ENCODE measurements at places on chromosomes 6 and 20.

- no peak for DNase-seq
These were observed 50.2 kb downstream of the RREB1 start for GRCh38 chr6:7157752-7158616.

GRCh38 chr20:2907519-2907918, 34.2 kb downstream of the PTPRA start:
- no peak for DNase-seq

GRCh38 chr6:138844192-138844591, 48.3 kb downstream of the ECT2L start:
- DNase-seq, result no peak

GRCh38 chr6:51028276-51028675, 209.6 kb downstream of the TFAP2B start:
- no peak for DNase-seq

DNA sequence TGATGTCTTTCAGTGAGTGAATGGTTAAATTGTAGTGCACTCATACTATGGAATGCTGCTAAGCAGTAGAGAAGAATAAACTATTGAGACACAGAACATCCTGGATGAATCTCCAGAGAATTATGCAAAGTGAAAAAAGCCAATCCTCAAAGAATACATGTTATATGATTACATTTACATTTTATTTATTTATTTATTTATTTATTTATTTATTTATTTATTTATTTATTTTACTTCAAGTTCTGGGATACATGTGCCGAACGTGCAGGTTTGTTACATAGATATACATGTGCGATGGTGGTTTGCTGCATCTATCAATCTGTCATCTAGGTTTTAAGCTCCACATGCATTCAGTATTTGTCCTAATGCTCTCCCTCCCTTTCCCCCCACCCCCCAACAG, 175.8 kb upstream of the VGLL2 start:
- DNase-seq, result no peak

DNA sequence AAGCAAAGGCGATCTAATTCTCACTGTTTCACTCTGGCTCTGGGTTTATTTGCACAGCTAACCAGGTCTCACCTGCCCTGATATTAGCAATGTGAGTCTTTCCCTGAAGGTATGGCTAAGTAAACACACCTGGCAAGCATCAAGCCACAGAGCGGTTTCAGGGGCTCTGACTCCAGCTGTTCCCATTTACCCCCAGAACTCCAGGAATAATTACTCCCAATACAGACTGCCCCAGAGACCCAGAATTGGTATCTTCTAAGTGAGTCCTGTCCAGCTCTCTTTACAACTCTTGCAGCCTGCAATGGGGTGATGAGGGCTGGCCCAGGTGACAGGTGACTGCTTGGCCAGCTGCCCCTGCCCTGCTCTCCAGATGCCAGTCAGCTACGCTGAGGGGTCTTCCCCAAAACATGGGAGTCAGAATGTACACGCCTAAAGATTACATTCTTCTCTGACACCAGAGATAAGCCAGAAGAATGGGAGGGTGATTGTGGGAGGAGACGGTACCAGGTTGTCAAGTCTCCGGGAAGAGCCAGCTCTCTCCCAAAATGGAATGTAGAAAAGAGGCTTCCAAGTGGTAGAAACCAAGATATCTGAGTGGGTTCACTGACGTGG, 4.9 kb upstream of the LRRN4 start:
- DNase-seq, result no peak

DNA sequence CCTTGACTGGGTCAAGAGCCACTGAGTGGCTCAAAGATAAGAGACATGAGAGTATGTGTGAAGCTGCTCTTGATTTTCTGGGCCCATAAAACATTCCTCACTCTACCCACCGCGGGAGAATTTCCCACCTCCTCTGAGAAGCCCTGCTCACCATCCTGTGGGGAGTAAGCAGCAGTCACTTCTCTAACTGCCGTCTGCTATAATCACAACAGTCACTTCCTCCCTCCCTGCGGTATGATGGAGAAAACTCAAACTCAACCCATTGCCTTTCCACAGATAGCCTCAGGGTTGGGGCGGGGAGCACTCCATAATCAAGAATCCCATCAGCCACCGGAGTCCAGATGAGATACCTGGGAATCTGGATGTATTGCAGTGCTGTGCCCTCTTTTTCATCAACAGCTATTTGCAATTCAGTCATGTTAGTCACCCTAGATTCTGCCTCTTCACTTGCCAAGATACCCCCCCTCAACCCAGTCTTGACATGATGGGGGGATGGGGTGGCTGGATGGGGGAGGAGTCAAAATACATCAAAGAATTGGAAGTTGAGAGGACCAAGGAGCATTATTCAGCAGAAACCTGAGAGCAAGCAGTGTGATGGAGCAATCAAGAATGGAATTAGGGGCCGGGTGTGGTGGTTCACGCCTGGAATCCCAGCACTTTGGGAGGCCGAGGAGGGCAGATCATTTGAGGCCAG, 5.1 kb downstream of the MOCS1 start:
- DNase-seq, result no peak

DNA sequence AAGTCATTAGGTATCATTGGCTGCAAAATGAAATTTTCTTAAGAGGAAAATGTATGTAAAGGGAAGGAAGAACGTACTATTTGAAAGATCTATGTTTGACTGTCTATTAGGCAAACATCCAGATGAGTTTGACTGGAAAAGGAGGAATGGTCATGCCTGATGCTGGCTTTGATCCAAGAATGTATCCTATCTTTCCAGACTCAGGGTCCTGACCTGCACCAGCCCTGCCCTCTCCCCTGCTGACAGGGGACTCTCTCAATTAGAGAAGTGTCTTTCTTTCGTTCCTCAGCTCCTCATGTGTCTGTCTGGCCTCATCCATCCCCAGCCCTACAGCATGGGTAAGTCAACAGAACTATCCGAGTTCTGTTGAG, 21.9 kb upstream of the SH3BGRL2 start:
- no peak for DNase-seq

GRCh38 chr6:169851641-169852503, 100.5 kb downstream of the ERMARD start:
- DNase-seq, result no peak

DNA sequence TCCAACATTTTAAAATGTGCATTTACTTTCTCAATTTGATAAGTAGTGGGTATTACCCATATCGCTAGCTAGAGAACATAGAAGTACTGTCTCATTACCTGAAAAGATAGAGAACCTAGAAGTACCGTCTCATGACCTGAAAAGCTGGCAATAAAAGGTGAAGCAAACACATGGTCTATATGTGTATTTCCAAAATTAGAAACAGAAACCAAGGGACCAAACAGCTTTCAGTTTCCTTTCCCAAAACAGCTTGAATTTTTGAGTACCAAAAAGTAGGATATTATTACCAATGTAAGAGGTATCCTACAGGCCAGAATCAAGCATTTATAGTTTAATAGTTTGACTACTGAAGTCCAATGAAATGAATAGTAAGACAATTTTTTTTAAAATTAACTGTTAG, 77.2 kb downstream of the KIF13A start:
- DNase-seq, result no peak

DNA sequence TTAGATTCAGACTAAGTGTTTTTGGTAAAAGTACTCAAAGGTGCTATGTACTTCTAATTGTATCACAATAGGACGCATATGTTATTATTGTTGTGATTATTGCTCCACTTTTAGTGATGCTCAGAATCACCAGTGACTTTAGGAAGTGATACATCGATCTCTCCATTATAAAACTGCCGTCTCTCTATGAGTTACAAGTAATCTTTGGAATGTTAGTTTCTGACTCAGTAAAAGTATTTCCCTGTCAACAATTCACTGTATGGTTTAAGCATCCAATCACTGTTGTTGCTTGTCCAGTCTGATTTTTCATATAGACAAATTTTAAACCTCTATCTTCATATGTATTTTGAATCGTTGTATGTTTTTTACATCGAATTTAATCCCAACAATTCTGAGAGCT, 9.4 kb downstream of the DCBLD1 start:
- DNase-seq, result no peak
